ENCODE measurements at places on chromosomes 12 and 14.

DNA sequence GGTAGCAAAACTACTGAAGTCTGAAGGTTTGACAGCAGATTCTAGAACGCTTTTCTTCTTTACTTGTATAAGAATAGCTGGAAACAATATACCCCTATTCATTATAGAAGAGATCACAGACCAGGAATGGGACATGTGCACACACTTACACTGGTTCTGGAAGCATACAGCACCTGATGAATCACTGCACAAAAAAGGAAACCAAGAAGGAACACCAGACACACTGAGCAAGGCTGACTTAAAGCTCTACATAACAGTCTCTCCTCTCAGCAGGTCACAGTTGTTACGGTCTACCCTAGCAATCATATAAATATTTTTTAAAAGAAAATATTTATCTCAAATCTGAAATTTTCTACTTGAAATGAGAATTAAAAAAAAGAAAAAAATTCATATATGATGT, 13.5 kb downstream of the ATP2B1 start:
- DNase-seq, result no peak

DNA sequence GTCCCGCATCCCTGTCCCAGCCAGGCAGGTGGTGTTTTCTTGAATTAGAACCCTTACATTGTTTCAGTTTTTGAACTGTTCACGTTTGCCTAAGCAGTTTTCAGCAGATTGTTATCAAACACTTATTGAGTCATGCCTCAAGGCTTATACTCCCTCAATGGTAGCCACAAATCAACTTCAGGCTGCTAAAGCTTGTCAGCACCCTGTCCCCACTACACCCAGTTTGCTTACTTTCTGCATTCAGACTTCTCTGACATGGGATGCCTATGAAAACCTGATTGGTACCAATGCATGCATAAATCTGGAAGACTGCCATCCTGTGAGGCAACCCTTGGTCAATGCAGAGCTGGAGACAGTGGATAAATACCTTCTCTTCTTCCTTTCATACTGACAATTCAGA, 225.4 kb downstream of the BTG1 start:
- DNase-seq, result no peak

DNA sequence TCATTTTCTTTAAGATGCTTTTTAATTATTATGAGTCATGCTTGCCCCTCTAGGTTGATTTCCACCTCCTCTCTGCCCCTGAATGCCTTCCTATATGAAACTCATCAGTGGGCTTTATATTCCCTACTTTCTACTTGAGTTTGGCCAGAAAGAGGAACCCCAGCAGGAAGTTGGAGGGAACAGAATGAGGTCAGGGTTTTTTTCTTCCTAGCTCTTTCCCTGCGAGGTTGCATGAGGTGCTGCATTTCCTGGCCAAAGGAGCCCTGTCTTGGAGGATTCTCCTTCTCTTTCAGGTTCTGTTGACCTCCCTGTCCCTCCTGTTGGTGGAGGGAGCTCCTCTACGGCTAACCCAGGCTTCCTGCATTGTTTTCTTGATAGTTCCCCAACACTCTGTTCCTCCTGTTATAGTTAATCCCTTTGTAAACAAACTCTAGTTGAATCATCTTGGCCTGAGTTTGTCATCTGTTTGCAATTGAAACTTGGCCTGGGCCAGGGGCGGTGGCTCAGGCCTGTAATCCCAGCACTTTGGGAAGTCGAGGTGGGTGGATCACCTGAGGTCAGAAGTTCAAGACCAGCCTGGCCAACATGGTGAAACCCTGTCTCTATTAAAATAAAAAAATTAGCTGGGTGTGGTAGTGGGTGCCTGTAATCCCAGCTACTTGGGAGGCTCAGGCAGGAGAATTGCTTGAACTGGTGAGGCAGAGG, 15.3 kb upstream of the SPIC start:
- DNase-seq, result no peak

DNA sequence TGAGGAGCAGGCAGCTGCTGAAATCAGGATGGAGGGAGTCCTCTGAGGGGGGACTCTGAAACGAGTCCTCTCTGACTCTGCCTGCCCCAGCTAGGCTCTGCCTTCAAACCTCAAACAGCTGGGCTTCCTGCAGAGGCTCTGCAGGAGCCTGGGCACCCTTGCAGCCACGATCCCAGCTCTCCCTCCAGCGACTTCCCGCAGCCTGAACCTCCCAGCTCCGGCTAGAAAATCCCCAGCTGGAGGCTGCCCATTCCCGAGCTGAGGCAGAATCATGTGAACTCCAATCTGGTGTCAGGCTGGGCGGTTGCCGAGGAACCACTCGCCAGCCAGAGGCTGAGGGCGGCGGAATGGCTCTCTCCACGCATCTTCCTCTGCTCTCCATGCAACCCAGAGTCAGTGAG, at the start of gene GPR68:
Gene GPR68 (minus strand): TSS at position 204 of the 401 bp plus-strand sequence. CDS start 9,654 bp downstream, outside the sequence.
- DNase-seq, result peak; percentile 72

DNA sequence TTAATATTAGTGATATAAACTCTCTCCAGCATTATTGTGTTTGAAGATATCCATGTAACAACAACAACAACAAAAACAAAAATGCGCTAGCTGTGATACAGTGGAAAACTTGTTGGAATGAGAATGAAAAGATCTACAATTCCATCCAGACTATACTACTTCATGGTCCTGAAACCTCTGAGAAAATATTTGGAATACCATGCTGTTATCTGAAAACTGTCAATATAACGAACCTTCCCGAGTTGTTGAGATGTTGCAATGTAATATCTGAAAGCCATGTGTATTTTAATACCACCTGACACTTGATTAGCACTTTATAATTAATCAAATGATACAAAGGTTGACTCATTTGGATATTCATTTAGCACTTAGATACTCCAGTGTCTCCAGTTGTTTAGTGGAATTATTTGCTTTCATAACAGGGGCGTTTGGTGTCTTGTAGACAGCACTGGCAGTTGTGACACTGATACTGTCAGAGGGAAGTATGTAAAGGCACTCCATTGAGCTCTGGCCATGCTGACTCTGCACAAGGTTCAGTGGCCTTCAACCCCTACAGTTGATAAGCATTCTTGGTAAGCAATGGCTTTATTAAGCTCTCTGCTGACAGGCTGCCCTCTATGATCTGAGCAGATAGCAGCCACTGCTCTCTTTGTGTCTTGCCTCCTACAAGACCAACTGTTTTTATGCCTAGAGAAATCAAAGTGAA, 447.1 kb upstream of the SEL1L start:
- no peak for DNase-seq

GRCh38 chr12:92437452-92437851, 265.3 kb upstream of the PLEKHG7 start:
- no peak for DNase-seq

GRCh38 chr12:8127138-8127537, 3.7 kb downstream of the CLEC4A start:
- DNase-seq, result no peak

GRCh38 chr12:101021911-101022388, 188.1 kb downstream of the SLC5A8 start:
- no peak for DNase-seq

DNA sequence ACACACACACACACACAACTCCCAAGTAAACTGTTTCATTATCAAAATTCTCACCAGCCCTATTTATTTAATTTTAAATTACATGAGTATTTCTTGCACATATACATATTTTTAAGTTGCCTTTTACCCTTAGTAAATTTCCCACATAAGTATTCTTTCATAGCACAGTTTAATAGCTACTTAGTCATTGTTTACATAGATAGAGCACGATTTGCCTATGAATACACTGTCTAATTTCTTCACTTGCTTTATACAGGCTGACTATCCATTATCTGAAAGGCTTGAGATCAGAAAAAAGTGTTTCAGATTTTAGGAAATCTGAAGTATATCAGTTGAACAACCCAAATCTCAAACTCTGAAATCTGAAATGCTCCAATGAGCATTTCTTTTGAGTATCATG, 30.9 kb downstream of the NIN start:
- no peak for DNase-seq

DNA sequence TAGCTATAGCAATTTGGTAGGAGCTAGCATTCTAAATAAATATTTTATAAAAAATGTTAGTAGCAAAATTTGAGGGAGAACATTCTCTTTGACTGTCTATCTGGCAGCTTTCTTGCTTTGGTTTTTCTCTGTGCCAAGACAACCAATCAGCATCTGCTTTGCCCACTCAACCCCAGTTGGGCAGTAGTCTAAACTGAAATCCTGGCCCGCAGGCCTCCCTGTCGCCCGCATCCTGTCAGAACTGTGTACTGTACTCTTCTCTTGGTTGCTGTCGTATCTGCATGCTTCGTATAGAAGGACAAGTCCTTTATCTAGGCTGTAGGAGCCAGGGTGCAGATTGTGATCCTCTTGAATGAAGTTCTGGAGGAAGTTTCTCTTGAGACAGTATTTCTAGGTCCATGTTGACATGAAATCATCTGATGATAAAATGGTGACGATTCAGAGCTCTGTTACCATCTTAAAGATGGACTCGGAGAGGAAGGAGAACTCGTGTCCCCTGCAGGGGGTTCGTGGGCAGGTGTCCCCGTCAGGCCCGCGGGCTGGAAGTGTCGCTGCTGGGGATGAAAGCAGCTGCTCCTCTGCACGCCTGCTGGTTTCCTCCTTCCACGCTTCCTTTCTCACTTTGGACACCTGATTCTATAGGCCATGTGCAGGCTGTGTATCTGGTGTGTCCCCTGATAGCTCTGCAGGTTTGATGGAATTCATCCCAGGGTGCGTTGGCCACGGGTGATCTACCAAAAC, 34.6 kb downstream of the XRCC3 start:
- DNase-seq, result no peak

GRCh38 chr14:28867571-28867970, 101.0 kb downstream of the FOXG1 start:
- no peak for DNase-seq

- no peak for DNase-seq
These were observed 97.1 kb downstream of the DAD1 start for GRCh38 chr14:22491683-22492621.

DNA sequence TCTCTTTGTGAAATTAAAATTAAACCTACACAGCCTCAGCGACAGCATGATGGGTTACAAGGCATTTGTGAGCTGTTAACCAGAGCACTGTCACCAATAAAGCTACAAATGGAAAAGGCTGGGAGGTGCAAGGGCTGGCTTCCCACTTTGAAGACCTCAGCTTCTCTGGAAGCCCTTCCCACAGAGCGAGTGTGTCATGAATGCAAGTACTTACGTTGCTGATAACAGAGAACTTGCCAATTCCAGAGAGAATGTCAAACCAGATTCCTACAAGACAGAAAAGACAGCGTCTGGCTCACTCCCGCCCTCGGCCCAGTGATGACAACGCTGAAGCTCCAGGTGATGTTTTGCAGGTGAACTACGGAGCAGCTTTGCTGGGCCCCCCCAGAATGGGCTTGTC, 145.8 kb downstream of the NTF3 start:
- no peak for DNase-seq

DNA sequence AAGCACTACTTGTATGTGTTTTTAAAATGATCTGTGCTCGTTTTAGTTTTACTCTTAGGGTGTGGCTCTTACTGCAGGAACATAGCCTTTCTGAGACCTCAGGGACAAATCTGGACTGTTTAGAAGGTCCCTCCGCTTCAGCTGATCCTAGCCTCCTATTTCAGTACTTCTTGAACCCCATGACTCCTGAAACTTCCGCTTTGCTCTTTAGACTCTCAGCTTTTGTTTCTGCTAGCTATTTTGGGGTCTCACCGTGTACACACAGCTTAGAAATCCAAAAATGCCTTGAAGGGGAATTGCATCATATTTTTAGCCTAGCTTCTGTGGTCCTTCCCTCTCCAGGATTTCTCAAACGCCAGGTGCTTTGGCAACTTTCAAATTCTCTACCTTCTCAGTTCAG, 8.3 kb downstream of the OR11G2 start:
- no peak for DNase-seq

DNA sequence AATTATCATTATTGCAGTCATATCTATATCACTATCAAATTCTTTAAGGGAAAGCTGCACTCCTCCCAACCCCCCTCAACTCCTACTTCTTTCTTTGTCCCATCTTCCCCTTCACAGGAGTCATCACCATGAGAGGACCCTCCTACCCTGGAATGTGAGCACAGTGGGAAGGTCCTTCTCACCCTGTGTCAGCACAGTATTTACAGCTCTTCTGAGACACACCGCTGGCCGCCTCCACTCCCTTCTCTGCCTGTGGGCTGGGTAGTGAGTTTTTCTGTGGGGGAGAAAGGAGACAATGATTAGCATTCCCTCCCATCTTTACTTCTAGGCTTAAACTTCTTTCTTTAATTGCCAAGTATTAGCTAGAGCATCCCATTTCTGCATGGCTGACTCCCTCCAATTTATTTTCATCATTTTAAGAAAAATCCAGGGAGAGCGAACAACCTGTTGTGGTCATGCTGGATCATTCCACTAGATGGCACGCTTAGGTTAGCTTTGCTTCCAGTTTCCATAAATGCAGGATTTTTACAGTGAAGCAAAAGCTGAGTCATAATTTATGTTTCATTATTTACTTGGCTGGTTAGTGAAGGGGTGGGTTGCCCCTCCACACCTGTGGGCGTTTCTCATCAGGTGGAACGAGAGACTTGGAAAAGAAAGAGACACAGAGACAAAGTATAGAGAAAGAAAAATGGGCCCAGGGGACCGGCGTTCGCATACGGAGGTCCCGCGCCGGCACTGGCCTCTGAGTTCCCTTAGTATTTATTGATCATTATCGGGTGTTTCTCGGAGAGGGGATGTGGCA, 188.5 kb downstream of the ALX1 start:
- no peak for DNase-seq

DNA sequence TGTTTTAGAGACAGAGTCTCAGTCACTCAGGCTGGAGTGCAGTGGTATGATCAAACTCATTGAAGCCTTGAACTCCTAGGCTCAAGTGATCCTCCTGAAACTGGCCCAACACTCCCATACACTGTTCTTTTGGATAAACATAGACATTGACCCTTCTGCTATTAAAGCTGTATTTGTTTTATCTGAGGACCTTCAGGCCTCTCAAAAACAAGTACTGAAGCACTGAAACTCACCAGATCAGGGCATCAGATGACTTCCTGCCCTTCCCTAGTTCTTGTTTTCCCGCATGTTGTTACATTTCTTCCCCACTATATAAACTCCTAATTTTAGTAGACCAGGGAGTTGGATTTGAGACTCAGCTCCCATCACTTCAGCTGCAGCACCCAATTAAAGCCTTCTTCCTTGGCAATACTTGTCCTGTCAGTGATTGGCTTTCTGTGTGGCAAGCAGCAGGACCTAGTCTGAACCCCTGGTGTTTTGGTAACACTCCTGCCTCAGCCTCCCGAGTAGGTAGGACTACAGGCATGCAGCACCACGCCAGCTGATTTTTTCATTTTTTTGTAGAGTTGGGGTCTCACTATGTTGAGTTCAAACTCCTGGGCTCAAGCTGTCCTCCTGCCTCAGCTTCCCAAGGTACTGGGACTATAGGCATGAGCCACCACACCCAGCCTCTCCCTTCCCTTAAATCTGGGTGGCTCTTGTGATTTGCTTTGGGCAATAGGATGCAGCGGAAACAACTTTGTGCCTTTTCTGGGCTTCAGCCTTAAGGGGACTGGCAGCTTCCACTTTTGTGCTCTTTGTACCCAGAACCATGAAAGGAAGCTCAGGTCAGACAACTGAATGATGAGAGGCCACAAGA, 12.5 kb upstream of the IFT81 start:
- no peak for DNase-seq

DNA sequence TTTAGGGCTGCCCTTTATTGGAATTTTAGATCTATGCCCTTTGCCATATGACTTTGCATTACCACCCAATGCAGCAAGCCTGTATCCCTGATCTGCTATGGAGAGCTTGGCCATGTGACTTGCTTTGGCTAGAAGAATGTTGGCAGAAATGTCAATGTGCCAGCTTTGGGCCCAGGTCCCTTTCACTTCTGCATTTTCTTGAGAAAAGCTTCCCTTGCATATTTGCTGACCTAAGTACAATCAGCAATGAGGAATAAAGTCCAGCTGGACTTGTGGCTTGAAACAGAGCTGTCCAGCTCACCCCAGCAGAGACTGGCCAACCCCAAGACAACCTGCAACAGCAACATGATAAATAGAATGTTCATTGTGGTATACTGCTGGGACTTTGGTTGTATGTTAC, 135.9 kb downstream of the PAH start:
- DNase-seq, result no peak

All from activated CD8-positive, alpha-beta memory T cell treated with anti-CD3 and anti-CD28 coated beads, Interleukin-2, amount 10 ng/mL, durations not matched to agents 7 days and 5 days (primary cell).